ENCODE measurements at places on chromosomes 13 and 19.

DNA sequence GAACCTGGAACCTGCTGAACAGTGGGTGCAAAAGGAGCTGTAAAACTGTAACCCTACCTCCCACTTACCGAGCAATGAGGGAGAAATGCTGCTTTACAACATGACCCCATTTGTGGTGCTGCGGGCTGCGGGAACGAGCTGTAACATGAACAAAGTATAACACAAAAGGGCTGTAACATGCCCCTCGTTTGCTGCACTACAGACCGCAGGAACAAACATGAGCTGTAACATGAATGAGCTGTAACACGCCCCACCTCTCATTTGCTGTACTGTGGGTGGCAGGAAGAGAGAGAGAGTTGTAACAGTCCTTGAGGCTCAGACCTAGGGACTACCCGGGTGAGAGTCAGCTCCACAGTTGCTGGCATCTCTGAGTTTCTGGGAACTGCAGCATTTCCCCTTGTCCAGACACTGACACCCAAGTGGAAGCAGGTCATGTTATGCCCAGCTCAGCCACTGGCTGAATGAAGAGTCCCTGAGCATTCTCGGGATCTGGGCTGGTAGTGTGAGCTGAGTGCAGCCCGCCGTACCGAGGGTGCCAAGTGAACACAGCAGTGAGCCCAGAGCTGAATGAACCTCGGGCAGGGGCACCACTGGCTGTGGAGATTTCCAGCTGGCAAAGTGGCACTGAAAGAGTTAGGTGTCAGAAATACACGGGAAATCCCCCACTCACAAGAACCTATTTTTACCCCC lies 1385.3 kb upstream of the SPRY2 start:
- DNase-seq = no peak

GRCh38 chr13:23718996-23719395 lies 148.8 kb downstream of the TNFRSF19 start:
- DNase-seq = no peak

GRCh38 chr19:39778763-39779162 lies at the start of gene LEUTX:
Gene LEUTX (plus strand): TSS chr19:39778854. CDS start chr19:39778921, 67 bp downstream.
- DNase-seq = no peak

DNA sequence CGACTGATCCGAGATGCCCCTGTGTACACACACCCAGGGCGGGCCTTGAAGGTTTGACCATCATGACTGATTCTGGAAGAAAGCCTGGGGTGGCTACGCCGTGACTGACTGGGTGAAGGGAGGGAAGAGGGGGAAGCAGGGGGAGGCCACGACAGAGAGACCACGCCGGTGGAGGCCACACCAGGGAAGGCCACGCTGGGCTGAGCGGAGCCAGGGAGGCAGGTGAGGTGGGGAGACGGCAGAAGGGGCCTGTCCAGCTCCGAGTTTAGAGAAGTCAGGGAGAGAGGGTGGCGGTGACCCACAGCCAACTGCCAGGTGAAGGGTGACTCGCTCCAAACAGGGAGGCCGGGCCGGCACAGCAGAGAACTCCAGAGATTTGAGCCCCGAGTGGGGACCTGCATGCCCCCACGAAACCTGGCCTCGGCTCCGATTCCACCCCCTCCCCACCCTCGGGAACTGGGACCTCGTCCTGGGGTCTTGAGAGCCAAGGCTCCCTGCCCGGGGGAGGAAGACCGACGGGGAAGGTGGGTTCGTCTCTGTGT lies 102.6 kb downstream of the PTPRS start:
- DNase-seq = no peak

DNA sequence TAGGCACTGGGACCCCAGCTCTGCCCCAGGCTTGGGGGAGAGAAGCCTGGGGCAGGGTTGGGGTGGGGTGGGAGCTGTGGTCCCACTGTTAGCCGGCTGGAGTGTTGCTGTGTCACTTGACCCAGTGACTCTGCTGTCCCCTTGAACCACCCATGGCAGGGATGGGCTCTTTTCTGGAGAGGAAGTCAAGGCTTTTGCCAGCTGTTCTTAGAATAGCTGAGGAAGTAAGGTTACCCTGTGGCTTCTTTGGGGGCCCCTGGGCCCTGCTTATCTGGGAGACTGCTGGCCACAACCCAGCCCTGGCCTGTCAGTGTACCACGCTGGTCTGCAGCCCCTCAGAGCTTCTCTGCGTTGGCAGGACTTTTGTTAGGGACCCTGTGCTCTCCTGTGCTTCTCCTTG lies 9.1 kb downstream of the PNPLA6 start:
- DNase-seq = no peak

- no peak for DNase-seq
Observed at GRCh38 chr13:33496336-33496735, 210.8 kb upstream of the STARD13 start.

DNA sequence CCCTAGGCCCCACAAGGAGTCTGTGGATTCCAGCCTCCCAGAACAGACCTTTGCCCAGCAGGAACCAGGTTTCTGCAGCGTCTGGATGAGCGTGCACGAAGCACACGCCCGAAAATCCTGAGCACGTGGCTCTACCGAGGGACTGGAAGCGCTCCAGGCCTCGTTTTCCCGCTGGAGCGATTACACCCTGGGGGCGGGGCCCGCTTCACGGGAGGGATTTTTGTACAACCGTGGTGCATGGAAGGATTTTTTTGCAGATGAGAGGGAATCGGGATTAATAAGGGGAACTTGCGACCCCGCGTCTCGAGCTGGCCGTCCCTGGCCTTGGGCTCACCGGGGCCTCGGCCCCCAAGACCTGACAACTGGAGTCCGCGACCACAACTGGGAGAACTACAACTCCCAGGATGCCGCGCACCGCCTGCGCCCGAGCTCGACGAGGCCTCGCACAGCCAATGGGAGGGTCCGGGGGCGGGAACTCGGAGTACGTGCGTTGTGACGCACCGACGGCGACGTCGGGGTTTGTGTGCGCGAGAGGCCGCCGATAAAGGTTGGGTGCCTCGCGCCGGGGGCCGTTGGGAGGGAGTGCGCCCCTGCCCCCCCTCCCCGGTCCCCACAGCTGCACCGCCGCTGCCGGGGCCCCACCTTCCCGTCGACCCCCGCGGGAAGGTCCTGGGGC lies at the start of gene ZNF628:
Gene ZNF628, plus strand, starts transcription at position 518 of the 676 bp plus-strand sequence. CDS start 3,294 bp downstream, outside the sequence.
- peak; percentile 98 for DNase-seq

DNA sequence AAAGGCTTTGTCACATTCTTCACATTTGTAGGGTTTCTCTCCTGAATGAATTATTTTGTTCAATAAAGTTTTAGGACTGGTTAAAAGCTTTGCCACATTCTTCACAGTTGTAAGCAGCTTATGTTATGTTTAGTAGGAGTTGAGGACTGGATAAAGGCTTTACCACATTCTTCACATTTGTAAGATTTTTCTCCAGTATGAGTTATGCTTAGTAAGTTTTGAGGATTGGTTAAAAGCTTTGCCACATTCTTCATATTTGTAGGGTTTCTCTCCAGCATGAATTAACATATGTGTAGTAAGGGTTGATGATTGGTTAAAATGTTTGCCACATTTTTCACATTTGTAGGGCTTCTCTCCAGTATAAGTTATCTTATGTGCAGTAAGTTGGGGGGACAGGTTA lies 79.9 kb downstream of the ZNF431 start:
- peak; percentile 79 for DNase-seq

- DNase-seq = peak; percentile 65
Observed at GRCh38 chr19:1064661-1065605, 2.0 kb upstream of the ARHGAP45 start.

DNA sequence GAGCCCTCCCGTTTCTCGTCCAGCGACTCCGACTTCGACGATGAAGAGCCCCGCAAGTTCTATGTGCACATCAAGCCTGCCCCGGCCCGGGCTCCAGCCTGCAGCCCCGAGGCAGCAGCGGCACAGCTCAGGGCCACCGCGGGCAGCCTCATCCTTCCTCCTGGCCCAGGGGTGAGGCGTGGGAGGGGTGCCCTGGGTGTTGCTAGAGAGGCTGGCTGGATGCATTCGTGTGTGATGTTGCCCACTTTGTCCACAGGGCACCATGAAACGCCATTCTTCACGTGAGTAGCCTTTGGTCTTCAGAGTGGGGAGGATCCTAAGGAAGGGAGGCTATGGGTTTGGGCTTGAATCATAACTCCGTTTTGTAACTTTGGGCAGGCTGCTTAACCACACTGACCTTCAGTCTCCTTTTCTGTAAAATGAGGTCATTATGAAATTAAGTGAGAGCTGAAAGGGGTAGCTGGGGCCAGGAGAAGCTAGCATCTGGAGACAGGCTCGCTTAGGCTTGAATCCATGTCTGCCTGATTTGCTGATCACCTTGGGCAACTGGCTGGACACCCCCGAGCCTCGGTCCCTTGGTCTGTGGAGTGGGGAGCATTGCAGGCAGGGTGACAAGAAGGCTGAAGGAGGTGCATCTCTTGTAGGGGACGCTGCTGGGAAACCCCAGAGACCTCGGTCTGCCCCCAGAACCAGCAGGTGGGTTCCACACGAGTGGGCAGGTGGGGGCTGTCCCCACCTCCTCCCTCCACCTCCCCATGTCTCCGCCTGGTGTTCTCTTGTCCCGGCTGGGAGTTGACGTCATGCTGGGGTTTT lies 18.7 kb upstream of the B3GNT3 start:
- no peak for DNase-seq

DNA sequence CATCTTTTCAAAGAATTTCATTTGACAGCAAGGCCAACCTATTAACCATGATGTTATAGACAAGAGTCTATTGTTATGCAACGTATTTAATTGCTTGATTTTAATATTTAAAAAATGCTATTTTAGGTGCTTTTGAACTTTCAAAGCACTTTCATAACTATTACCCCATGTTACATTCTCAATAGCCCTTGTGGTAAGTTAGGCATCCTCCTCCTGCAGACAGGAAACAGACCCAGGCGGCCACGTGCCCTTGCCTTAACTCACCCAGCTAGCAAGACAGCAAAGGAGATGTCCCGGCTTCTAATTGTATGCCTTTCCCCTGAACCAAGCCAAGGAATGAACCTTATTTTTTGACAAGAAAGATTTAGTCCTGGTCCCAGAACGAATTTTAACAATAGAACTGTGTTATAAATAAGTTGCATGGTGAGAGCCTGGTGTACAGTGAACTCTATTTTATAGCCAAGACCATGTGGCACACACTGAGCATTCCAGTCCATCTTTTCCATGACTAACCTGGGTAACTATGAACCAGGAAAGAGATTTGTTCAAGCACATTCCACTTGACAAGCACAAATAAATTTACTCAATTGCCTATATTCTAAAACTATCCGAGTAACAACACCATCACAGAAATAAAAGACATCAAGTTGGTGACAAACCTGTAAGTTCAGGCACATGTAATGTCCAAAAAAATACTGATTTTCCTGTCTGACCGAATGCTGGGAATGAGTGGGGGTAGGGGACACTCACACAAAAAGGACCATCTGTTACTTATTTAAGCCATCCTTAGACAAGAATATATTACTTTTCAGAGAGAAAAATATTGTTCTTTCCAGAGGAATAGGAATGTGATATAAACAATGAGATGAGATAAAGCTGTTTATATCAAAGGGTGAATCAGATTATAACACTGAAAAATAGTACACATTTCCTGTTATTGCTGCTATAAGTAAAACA lies 163.0 kb downstream of the EFNB2 start:
- DNase-seq = peak; percentile 69

DNA sequence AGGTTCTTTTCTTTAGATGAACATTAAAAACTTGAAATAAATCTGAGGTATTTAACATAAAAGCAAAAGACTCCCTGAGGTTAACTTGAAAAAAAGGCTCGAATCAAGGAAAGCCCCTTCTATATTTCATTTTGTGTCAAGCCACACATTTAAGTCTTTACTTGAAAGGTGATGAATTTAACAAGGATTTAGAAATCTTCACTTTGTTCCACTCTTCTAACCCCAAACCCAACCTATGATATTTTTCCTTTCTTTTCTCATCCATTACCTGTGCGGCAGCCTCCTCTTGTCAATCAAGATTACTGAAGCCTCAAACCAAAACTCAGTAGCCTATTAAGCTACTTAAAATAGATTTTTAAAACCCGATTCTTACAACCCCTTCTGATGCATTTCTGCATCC lies 33.8 kb downstream of the MIPEP start:
- DNase-seq = no peak

DNA sequence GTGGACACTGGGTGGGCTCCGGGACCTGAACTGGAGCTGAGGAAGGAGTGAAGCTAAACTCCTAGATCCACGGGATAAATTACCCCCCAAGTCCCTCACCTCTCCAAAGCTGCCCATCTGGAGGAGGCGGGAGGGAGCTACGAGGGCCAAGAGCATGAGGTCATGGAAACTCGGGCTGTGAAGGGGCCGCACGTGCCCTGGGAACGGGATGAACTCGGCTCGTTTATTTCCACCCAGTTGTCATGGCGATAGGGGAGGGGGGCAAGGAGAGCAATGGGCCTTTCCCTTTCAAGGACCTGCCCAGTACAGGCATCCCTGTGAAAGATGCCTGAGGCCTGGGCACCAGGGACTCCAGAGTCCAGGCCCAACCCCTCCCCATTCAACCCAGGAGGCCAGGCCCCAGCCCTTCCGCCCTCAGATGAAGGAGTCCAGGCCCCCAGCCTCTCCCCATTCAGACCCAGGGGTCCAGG lies 3.8 kb downstream of the PPP1R12C start:
- peak; percentile 94 for DNase-seq

DNA sequence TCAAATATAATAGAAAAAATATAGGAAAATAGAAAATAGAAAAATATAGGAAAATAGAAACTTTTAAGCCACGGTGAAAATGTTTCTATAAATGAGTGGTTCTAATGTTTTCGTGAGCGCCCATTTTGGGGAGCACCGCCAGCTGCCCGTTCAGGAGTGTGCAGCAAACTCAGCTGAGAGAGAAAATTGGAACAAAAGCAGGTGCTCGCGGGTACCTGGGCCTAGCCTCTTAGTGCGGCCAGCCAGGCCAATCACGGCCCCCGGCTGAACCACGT lies 204 bp upstream of the PDX1 start:
- no peak for DNase-seq

GRCh38 chr19:33090179-33090578 lies 9.2 kb downstream of the GPATCH1 start:
- no peak for DNase-seq

GRCh38 chr13:89568746-89569145 lies 1778.7 kb upstream of the MIR17HG start:
- no peak for DNase-seq

GRCh38 chr13:113775451-113776145 lies 16.6 kb downstream of the TMEM255B start:
- no peak for DNase-seq

DNA sequence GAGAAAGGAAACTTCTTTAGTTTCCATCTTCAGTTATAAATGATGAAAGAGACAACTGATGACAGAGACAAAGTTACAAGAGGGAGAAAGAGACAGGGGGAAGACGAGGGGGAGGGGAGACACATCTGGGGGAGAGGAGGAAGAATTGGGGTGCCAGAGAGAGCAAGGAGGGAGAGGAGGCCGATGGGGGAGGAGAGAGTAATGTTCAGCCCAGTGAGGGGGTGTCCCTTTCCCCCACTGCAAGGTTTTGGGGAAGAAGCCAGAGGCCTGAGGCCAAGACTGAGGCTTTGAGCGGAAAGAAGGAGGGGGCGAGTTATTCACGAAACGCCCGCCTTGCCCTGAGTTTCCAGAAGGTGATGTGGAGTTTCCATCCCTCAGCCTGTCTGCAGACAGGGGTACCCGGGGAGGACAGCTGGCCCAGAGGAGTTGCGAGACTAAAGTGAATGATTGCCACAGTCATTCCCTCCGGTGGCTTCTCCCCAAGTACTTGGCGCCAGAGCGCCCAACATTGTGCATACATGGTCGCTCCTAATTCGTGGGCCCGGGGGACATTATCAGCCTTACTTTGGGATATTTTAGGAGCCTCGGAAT lies 558 bp upstream of the PPAN start:
- DNase-seq = no peak

GRCh38 chr19:9891609-9892373 lies 44.5 kb downstream of the OLFM2 start:
- DNase-seq = no peak

- peak; percentile 12 for DNase-seq
Observed at GRCh38 chr19:52742516-52742915, 7.7 kb upstream of the ZNF611 start.

- DNase-seq = no peak
Observed at GRCh38 chr19:7524523-7524922, 2.1 kb downstream of the MCOLN1 start.

Measured in EL (cell line).